Kidney (tissue), 22 donors: ENCODE measurements at places on chromosomes 2 and 18.
A peak's percentile ranks its signal among the peaks of the same experiment; 100 is the strongest.

DNA sequence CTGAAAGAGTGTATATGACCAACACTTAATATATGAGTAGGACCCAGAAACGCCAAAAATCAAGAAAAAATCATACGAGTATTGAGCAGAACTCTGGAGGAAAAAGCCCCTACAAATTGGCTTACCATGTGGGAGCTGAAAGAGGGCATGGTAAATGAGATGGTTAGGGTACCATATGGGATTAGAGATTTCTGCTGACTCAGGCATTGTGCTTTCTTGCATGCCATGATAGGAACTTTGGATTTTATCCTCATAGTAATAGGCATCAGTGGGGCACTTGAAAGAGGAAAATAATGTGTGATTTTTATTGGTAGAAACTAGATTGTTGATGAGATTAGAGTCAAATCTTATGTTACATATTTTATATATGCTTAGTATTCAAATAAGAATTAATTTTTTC is 271.1 kb downstream of the CBLN2 start:
- no peak for DNase-seq

- DNase-seq = no peak
Measured at GRCh38 chr2:25085761-25086560, 44.1 kb downstream of the EFR3B start.

GRCh38 chr2:60884800-60885199 is 3.4 kb downstream of the REL start:
- DNase-seq = no peak

DNA sequence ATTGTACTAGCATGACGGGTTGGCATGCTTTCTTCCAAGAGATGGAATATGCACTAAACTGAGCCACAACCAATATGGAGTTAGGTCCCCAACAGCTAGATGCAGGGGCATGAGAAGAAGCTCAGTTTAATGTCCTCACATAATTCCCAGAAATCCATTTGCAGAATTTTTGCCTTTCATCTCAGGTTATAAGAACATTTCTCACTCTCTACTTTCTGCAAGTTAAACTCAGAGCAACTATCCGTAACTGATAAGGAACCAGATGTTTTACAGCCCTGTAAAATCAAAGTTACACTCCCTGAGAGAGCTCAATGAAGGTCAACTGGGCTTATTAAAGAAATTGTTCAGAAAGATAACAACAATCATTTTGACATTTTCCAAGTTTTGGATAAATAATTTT is 30.7 kb downstream of the COPS8 start:
- DNase-seq = no peak

- no peak for DNase-seq
Measured at GRCh38 chr2:206212673-206213513, 53.2 kb downstream of the EEF1B2 start.

DNA sequence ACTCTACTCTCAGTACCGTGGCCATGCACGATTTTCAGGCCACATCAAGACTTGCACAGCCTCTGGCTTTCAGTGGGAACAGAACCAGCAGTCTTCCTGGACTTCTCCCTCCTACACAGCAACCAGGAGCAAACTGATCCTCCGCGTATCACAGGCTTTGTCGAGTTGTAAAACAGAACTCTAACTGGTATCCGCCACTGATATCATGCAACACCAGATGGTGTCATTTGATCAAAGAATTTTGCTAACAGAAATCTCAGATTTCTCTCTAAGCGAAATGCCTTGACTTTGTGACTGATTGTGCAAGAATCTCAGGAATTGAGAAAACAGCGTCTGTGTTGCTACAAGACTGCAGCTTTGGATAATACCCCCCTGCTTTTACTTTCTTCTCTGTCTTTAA is 85.7 kb downstream of the COPS8 start:
- DNase-seq = peak; percentile 82

DNA sequence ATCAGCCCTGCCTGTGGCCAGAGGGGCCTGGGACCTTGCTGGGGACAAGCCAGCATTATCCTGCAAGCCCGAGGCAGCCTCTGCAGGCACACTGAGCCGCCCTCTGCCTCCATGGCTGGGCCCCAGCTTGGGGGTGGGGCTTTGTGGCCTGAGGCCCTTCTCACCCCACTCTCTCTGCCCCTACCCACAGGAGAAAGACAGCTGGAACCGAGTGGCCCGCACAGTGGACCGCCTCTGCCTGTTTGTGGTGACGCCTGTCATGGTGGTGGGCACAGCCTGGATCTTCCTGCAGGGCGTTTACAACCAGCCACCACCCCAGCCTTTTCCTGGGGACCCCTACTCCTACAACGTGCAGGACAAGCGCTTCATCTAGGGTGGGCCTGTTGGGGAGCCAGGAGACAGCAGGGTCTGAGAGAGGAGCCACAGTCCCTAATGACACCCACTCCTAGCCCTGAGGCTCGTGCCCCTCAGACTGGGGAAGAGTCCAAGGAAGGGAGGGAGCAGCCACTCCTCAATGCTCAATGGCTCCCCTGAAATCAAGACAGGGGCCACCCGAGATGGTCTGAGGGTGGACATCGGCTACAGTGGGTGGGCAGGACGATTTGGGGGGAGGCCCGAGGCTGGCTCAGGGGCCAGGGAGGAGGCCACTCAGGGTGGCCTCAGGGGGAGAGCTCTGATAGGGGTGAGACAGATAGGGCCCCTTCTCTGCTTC is 4.4 kb upstream of the CHRNG start:
- DNase-seq = no peak

- no peak for DNase-seq
Measured at GRCh38 chr2:26555246-26556133, 77.6 kb upstream of the OTOF start.

- DNase-seq = no peak
Measured at GRCh38 chr2:213232649-213233437, 51.4 kb upstream of the SPAG16 start.

- no peak for DNase-seq
Measured at GRCh38 chr2:188966728-188967440, 7.3 kb upstream of the COL3A1 start.

DNA sequence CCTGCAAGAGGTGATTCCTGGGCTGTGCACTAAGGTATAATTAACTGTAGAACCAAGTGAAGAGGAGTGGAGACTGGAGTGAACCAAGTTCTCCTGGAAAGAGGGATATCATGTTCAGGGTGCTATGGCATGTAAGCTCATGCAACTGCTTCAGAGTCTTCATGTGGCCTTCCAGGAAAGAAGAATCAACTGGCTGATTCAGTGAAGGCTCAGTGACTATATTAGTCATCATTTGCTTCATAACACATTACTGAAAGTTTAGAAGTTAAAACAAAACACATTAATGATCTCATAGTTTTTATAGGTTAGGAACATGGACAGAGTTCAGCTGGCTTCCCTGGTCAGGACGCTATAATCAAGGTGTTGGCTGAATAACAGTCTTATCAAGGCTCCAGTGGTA is 1200.8 kb upstream of the GYPC start:
- DNase-seq = no peak

DNA sequence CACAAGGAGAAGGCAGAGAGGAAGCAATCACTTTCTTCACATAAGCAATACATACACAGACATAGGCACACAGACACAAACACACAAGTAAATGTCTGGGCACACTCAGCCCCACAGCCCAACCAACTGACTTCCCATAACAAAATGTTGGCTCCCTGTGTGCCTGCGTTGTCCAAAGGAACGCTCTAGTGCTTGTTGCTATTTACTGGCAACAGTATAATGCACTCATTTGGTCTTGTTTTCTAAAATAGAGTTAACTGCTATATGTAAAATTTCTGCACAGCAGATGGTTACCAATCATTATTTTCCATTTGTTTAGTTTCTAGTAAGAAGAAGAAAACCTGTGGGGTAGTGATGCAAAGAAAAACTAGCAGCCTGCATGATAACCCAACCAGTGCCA is 16.5 kb downstream of the FIGN start:
- no peak for DNase-seq

- no peak for DNase-seq
Measured at GRCh38 chr2:31945572-31945935, 65.3 kb downstream of the MEMO1 start.

DNA sequence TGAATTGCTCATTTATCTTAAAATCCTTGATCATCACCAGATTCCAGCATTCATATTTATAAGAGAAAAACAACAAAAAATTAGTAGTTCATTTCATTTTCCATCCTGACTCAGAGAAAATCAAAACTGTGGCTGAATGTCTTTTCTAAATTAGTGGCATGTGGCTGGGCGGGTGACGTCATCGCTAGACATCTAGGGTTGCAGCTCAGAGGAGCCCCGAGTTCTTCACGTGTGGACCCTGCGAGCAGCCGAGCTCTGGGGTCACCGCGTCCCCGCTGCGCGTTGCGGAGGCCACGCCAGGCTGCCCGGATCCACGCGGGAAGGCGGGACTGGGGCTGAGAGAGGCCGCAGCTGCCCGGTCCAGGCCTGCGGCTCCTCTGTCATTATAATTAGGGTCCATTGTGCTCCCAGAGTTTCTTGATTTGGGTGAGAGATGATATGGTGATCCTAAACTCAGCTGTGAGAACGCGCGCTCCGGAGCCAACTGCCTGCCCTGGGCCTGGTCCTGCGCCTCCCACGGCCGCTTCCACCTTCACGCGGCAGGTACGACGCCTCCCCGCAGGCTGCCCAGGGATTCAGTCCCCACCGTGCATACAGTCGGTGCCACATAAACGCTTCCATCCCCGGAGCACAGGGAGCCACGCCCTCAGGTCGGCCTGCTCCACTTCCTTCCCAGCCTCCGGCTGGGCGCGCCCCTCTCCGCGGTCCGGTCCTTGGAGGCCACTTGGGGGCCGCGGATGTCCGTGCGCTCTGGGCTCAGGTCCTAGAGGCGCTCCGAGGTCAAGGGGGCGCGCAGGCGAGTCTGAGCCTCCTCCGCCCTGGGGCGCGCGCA is 56.5 kb downstream of the TMEM18 start:
- DNase-seq = no peak

DNA sequence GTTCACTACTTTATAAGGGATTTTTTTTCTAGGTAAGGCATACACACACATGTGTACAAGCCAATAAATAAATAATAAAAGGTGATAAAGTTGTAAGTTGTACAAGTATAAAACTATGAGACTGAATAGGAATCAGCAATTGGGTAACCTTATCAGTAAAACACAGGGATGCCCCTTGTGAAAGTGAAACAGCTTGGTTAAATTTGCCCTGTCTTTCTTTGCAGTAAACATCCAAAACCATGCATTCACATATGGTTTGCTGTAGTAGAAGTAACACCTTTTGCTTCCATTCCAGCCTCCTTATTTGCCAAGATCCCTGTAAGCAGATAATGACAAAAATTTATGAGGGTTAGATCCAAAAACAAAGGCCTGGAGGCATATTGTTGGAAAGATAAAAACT is 44.3 kb upstream of the NEUROD1 start:
- DNase-seq = no peak

- peak; percentile 43 for DNase-seq
Measured at GRCh38 chr2:10520154-10520553, 72.0 kb upstream of the ODC1 start.

DNA sequence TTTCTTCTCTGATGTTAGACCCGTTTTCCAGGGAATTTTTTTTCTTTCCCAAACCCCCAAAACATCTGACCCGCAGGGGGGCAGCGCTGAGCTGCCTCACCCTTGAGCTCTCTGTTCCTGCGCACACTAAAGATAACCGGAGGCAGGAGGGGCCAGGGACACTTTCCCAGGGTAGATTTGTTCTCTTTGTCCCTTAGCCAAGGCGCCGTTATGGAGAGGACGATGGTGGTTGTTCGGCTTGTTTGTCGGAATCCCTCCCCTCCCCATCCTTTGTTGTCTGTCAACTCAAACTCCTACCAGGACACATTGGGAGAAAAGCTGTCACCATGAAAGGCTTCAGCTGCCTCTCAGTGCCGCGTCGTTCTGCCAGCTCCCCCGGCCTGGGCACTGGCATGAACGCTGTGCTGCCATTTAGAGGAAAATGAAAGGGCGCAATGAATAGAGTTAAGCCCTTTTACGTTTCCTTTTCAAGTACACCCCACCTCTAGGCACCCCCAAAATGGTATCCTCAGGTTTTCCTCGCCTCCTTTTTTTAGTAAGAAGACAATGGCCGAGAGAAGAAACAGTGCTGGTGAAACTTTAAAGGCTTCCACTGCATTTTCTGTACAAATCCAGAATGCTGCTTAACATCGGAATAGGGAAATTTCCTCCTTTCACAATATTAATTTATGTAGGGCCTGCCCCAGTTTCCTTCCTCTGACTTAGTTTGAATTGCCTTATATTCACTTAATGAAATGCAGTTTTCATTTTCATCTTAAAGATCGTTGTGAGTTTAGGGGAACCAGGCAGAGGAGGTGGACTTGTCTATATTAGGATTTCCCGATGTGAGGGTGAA is 62.1 kb downstream of the RND3 start:
- no peak for DNase-seq

DNA sequence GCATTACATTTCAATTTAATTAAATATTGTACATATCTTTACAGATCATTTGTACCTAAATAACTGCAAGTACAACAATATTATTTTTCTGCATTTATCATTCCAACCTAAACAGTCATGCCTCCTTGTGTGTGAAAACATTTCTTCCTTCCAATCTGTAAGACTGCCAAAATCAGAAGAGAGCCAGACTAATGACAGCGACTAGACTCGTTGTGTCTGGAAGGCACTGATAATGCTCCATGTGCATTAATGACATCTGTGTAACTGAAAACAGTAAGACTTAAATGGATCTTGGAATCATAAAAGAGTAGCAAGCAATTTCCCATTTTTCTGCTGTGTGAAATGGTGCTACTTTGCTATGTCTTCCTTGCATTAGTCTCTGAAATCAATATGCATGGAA is 278.0 kb upstream of the DSEL start:
- DNase-seq = no peak

DNA sequence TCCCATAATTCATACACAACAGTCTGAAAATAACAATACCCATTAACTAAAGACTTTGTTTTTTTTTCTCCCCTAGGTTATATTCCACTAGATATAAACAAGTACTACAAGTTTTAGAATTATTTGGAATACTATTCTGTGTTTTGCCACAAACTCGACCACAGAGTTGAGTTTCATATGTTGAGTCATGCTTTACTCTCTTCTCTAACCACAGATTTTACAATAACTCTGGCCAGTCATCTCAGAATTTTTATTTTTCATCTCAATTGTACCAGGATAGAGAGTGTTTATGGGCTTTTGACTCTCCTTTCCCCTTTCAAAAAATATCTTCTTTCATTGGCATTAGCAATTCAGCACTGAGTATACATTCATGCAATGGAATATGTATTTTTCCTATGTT is 348.7 kb upstream of the GALNT5 start:
- no peak for DNase-seq

GRCh38 chr2:74522516-74522915 is 3.5 kb downstream of the DQX1 start:
- DNase-seq = no peak

DNA sequence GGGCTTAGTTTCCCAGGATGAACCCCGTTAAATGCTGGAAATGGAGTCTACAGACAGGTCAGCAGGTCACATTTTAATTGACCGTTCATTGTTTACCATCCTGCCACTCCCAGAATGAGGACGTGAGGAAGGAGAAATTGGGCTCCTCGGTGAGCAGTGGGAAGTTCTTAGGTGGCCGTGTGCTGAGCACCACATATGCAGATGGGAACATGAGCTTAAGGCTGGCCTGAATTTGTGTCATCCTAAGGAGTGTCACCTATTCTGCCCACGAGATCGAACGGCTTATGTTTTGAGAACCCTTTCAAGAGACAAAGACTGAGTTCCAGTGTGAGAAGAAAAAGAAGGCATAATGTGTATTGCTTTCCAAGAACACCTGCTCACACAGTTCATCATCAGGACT is 234.4 kb upstream of the PXDN start:
- no peak for DNase-seq
